Cerebellar nuclear complex (tissue), 1 donor: ENCODE measurements at places on chromosomes 2 and 18.

DNA sequence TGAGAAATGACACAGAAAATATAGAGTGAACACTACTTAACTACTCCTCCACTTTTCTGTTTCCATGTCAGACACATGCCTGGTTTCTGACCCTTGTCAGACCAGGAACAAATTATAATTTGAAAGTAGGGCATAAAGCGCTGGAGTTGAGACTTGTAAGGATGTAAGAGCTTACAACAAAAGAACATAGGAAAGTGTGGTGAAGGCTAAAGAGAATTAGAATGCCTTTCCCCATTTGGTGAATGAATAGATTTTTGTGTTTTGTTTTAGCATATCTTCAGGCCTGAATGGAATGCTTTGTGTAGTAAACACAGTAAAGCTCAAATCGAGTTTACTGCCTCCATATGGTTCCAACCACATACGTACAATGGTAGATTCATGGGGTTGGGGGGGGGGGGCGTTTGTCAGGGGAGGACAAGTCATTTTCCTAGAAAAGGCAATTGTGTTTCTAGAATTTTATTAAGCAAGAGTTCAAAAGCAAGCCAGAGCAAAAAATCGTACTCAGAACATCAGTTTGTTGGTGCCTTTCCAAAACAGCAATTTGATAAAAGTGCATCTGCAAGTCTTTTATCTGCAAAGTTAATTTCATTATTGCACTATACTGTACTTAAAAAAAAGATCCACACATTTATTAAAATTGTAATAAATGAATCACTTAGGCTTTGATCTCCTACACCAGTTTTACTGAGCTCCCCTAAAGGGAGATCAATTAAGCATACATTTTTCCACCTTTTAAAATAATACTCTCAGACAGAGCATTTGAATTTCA, 30.9 kb downstream of the NRXN1 start:
- DNase-seq, result no peak

DNA sequence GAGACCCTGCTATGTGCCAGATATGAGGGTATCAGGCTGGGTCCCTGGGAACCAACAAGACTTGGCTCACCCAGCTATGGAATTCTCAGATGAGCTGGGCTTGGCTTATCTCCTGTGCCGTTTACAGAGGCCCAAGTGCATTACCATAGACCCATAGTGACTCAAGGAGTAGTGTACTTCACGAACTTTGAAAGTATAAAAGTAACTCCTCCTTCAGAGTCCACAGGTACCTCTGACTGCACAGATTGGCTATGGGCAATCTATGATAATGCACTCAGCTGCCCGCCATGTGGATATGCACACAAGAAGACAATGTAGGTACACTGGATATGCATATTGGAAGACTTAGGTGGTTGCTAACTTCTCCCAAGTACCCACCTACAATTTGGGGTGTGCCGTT, 78.4 kb downstream of the QPCT start:
- no peak for DNase-seq

DNA sequence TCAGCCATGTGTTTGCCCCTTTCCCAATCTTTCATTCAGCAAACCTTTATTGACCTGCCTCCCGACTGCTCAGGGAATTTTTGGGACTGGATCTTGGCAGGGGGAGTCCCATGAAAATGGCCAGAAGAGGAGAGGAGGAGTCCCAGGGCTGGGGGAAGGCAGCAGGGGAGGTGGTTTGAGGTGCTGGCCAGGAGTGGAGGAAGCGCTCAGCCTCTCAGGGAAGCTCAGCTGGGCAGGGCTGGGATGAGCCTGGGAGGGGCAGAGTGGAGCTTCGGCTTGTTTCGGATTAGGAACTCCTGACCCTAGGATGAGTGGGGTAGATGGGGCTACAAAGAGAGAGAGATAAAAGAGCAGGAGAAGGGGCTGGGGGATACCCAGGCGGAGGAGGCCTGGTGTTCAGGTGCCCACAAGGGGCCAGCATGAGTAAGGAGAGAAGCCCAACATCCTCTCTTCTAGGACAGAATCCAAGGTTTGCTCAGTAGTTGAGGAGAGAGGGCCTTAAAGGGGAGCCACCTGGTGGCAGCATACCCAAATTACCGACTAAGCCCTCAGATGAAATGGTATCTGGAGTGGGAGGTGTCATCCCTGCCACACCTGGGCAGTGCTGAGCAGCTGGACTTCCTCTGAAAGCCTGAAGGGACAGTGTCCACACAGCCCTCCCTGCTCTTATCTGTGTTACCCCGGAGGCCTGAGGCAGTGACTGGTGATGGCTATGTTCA, 91.1 kb downstream of the INHBB start:
- DNase-seq, result no peak

GRCh38 chr2:64837925-64838641, 151.1 kb upstream of the SLC1A4 start:
- no peak for DNase-seq

DNA sequence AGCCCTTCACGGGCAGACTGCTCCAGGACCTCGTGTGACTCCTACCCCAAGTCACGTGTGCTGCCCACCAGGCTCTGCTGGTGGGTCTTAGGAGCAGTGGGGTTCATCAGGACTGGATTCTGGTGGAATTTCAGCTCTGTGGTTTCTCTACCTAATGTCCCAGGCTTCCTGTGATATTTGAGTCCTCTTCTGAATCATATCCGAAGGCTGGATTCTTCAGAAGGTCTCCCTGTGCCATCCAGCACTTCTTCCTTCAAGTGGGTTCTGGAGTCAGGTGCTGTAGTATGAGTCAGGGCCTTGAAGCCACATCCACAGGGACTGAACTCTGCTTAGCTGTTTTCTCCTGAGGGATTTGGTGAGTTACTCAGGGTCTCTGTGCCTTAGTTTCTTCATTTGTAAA, 850.2 kb upstream of the CELF4 start:
- DNase-seq, result no peak

GRCh38 chr2:44744961-44745892, 196.3 kb upstream of the SIX3 start:
- no peak for DNase-seq

DNA sequence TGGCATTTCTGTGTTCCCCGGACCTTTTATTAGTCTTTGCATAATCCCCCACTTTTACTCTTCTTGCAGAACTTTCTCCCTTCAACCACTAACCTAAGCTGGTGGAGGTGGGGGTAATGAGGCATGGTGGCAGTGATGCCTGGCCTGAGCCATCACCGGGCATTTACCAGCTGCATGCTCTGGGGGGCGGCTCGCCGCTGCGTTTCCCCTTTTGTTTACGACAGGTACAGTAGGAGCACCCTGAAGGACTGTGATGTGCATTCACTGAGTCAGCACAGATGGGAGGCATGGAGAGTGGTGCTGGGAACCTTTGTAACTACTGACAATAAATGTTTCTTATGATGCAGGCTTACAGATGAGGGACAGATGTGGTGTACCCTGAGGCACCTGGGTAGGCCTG, 46.9 kb downstream of the PLEKHB2 start:
- DNase-seq, result no peak

DNA sequence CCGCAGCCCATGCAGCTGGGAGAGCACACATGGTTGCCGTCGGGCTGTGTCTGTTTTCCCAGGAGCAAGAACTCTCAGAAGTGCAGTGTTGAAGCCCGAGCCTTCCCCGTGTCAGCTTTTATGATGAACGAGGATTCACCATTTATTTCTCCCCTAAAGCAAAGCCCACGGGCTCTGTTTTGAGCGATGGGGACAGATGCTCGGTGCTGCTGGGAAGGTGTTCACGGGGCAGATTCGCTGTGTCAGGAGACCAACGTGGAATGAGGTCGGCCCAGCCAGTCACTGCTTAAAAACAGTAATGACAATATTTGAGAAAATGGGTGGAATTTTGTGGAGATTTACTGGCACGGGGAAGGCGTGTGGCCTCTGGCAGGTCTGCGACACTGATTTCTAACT, 43.9 kb downstream of the NFATC1 start:
- no peak for DNase-seq

DNA sequence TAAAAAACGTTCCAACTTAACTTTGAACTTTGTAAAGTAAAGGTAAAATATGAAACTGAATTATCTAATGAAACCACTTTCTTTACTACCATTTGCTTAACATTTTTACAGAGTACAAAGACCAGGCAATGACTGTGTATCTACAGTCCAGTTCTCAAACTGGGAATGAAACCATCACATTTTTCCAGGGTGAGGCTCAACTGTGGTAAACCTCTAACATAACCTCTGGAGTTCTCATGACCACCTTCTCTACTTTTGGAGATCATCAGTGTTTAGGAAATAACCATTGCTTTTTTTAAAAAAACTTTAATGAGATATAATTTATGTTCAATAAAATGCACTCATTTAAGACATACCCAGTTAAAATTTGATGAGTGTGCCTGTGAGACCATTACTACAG, 223.5 kb downstream of the RNF152 start:
- DNase-seq, result no peak

- DNase-seq, result no peak
Observed at GRCh38 chr2:239087046-239087710, 239.3 kb downstream of the TWIST2 start.

GRCh38 chr2:151649966-151650365, 84.3 kb downstream of the NEB start:
- DNase-seq, result no peak

GRCh38 chr2:85089585-85089984, 43.6 kb upstream of the TCF7L1 start:
- no peak for DNase-seq

DNA sequence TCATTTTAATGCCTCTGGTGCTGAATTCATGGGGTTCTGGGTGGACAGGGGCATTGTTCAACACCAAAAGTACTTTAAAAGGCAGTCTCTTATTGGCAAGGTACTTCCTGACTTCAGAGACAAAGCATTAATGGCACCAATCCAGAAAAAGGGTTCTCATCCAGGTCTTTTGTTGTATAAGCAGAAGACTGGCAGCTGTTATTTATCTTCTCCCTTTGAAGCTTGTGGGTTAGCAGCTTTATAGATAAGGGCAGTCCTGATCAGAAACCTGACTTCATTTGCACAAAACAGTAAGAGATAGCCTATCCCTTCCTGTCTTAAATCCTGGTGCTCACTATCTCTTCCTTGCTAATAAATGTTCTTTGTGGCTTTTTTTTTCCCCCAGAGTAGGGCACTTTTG, 68.8 kb downstream of the VPS54 start:
- DNase-seq, result no peak

DNA sequence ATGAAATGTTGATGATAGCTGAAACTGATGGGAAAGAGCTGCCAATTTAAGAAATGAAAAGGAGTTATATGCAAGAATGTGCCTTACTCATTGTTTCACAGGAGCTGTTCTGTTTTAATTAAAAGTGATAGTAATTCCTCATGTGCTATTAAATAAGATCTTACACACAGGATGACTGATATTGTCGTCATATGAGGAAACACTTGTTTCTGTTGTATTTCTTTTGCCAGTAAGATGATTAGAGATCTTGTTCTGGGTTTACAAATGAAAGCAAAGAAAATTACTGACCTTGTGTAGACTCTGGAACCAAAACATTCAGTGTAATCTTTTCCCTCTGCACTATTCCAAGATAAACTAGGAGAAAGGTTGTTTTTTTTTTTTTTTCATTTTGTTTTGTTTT, 123.6 kb downstream of the MAP3K20 start:
- DNase-seq, result no peak

DNA sequence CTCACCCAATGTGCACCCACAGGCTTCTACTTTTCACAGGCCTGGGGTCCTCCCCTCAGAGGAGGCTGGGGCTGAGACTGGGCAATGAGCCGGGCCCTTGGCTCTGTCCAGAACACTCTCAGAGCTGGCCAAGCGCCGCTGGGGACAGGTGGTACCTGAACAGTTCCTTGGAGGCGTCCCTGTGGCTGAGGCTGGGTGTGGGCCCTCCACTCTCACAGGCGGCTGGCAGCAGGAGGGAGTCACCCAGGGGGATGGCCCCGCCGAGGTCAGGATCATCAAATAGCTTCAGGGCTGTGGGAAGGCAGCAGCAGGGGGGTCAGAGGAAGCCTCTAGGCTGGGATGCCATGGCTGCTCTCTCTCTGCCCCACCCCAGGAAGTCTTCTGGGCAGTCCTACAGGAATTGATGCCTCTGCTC, 27.1 kb downstream of the HS1BP3 start:
- DNase-seq, result no peak

- no peak for DNase-seq
Observed at GRCh38 chr2:96877042-96877451, 7.2 kb upstream of the SEMA4C start.

GRCh38 chr2:208112969-208113368, 11.4 kb downstream of the CRYGD start:
- DNase-seq, result no peak

DNA sequence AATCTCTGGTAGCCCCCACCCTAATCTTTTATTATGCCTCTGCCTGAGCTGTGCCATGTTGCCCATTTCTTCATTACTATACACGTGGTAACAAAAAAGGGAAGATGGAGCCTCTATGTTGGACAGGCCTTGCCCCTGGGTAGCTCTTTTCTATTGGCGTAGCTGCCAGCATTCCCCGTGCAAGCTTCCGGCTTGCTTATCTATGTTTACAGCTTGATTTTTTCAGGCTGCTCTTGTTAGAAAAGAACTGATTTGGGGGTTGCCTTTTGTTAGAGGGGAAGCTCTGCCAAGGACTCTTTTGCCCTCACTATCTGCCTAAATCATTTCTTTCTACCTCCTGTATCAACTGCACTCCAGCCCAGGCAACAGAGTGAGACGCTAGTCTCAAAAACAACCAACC, 45.5 kb upstream of the ZSWIM2 start:
- DNase-seq, result no peak

DNA sequence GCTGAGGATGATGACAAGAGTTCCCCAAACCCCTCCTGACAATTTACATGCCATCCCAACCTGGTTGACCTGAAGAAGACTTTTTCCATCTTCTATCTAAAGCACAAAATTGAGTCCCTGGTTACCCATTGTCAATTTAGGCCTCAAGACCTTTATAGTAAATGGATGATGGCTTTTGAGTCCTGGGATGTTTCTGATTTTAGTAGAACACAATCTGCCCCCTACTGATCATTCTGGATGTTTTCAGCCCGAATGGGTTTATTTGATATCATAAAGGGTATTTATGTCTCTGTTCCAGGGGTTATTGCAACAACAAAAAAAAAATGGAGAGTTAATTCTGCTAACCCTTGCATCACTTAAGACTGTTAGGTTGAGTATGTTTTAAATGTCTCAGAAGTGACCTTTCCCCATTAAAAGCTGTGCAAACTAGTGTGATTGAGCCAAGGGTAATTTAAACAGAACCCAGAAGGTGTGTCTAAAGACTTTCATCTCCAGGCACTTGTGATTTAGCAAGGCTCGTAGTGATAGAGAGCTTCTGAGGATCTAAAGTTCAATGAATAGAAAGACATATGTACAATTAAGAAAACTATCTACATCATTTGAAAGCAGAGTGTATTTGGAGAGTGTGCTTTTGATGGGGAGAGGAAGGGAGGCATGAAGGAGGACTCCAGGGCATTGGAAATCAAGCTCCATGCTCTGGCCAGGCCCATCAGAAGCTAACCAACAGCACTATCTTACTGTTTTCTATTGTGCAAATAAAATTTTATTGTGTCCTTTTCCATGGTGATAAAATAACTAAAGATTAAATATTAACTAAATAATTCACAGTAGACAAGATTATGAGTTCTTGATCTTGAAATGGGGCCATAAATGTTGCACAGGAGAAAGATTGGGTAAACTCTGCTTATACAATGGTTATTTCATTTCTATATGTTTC, 96.6 kb upstream of the NOSTRIN start:
- DNase-seq, result no peak
